ENCODE measurements at places on chromosomes 2 and 18. TPM values are rescaled to one million over a fixed set of nuclear protein-coding genes. Genes with fewer than 3 reads are reported as not detected.

Gene PROC
- 2.1 TPM for total RNA-seq

Gene PDCD1
- 1.7 TPM for total RNA-seq

DNA sequence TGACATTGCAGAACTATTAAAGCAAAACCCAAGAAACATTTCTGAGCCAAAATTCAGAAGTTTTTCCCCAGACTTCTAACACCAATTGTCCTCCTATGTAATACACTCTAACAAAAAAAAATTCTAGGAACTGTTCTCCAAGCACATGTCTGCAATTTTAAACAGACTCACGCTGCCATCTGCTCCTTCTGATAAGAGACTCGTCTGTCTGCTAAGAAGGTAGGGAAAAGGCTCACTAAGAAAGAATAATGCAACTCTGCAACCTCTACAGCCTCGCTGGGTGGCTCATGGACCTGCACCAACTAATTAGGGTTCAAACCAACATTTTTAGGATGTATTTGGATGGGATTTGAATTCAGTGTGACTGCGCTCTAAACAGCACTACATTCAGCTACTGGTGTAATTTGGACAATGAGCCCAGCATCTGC lies 366.5 kb downstream of the DSC3 start:
- DNase-seq: no peak

- no peak for DNase-seq
Measured at GRCh38 chr2:139354518-139354917, 574.3 kb upstream of the NXPH2 start.

DNA sequence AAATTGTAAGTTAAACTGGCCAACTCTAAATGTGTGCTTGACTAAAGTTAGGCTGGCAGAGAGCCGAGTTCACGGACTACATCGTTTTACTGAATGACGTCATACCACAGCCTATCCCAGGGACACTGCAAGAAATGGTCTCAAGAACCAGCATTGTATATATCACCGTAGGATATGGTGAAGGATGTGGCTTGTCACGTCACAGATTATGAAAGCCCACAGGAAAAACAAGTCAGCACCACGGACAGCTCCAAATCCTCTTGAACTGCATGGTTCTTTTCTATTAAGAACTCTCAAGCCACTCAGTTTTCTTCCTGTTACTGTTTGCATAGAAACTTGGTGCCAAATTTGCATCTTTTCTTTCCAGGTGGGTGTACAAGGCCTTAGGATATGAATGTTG lies 85.1 kb upstream of the ACAA2 start:
- no peak for DNase-seq

GRCh38 chr2:173124441-173124840 lies 48.8 kb downstream of the MAP3K20 start:
- DNase-seq: no peak

DNA sequence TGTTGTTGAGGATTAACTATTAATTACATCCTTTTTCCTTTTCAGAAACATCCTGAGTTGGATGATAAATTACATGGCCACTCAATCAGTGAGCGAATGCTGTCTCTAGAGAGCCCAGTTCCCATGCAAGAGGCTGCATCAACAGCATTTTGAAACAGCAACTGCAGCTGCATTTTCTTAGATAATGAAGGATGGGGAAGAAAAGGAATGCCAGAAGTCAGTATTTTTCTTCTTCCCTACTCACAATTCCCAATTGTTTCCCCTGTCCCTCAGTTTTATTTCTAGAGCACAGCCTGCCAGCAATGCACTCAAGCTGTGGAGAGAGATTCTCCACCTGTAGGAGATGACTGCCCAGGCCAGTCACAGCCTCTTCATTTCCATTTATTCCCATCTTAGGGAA lies 6.9 kb downstream of the SCN7A start:
- DNase-seq: no peak

DNA sequence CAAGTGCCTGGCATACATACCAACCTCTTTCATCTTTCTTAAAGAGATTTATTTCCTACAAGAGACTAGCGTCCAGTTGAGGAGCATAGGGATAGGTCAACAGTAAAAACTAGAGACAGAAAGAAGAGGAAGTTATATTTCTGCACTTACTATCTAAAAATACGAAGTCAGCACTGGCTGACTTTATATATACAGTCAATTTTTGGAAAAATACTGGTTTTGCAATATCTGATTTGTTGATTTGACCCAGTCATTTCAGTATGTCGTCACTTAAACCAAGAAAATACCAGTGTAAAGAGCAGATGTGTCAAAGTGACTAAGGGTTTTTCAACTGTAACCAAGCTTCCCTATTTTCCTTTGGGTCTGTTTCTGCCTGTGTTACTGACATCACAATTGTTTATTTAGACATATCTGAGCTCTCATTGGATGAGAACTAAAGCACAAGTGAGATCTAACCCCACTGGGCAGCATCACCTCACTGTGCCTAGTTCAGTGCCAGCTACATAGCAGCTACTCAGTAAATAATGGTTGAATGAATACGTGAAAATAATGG lies 23.0 kb downstream of the CYTIP start:
- no peak for DNase-seq
